ENCODE measurements at places on chromosomes 1 and 21. TPM values are rescaled to one million over a fixed set of nuclear protein-coding genes. Genes with fewer than 3 reads are reported as not detected.

GRCh38 chr1:247352175-247352574 lies 20.5 kb upstream of the ZNF496 start:
- peaks cover 8% of the 10 kb centered on the region for H3K4me1 ChIP-seq
- H3K36me3 ChIP-seq, result no peaks in the 10 kb centered on the region
- no peak overlapping the region for H3K27ac ChIP-seq
- no peak overlapping the region for H3K4me3 ChIP-seq
- H3K27me3 ChIP-seq, result peaks cover 11% of the 10 kb centered on the region
- DNase-seq, result no peak

GRCh38 chr1:6008696-6009095 lies 16.5 kb upstream of the NPHP4 start:
- no peak overlapping the region for H3K4me3 ChIP-seq
- H3K4me1 ChIP-seq, result peaks cover 23% of the 10 kb centered on the region
- no peaks in the 10 kb centered on the region for H3K27me3 ChIP-seq
- no peak for DNase-seq
- no peak overlapping the region for H3K27ac ChIP-seq

- H3K4me3 ChIP-seq, result no peak overlapping the region
- H3K27ac ChIP-seq, result no peak overlapping the region
- DNase-seq, result no peak
Measured at GRCh38 chr1:198909973-198910372, 271.1 kb downstream of the PTPRC start.

DNA sequence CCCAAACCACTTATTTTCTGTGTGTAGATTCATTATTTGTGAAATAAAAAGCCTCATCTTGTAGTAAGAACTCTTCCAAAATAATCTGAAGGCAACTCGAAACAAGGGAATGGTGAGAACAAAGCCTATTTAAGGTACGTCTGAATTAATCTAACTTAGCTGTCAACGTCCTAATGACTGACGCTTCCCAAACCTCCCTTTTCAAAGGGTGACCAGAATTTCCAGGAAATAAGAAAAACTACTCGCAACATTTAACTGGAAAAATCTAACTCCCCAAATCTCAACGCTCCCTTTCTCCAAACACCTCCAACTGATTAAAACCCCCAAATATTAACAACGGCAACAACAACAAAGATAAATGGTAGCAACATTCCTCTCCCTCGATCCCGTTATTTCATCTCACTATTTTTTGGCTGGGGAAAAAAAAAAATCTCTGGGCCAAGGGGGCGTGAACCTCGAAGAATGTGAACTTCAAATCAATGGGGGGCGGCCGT lies 693 bp downstream of the SRSF10 start:
- DNase-seq, result no peak
- H3K4me1 ChIP-seq, result peaks cover 20% of the 10 kb centered on the region

- no peak for DNase-seq
- no peak overlapping the region for H3K4me3 ChIP-seq
- no peak overlapping the region for H3K27ac ChIP-seq
- H3K27me3 ChIP-seq, result peaks cover 47% of the 10 kb centered on the region
- H3K4me1 ChIP-seq, result no peaks in the 10 kb centered on the region
Measured at GRCh38 chr1:41661428-41662060, 177.1 kb upstream of the EDN2 start.

- DNase-seq, result no peak
- no peaks in the 10 kb centered on the region for H3K36me3 ChIP-seq
- no peak overlapping the region for H3K4me3 ChIP-seq
- H3K27ac ChIP-seq, result no peak overlapping the region
- H3K4me1 ChIP-seq, result peaks cover 11% of the 10 kb centered on the region
Measured at GRCh38 chr1:42381280-42381673, 685 bp downstream of the RIMKLA start.

The RAB7B gene
- not detected for total RNA-seq

The ZNF678 gene
- total RNA-seq, result 9.0 TPM

Data from K562 (cell line).